ENCODE measurements at places on chromosomes 2 and 18. TPM values are rescaled to one million over a fixed set of nuclear protein-coding genes. Genes with fewer than 3 reads are reported as not detected.

DNA sequence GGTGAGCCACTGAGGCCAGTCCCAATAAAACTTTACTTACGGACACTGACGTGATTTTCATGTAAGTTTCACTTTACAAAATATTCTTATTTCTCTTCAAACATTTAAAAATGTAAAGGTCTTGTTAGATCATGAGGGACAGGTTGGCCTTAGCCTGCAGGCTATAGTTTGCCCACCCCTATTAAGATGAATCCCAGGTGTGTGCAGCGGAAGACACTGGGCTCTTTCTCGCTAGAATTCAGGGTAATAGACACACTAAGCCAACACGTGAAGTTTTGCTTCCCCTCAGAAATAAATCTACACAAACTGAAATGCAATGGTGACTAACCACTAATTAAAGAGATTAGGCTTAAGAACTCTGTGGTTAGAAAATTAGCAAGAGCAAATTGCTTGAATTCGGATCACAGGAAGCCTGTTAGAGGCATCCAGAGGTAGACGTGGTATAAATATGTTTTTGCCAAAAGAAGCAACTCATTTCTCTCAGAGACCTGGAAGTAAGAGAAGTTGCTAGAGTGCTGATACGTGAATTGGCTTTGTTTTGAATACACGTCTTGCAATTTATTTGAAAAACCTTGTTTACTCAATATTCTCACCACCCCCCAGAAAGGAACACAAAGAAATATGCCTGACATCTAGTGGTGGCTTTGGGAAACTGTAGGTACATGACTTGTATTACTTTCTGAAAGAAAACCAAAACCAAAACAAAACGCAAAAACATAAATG is 151.6 kb downstream of the DTNB start:
- DNase-seq, result peak; percentile 23

DNA sequence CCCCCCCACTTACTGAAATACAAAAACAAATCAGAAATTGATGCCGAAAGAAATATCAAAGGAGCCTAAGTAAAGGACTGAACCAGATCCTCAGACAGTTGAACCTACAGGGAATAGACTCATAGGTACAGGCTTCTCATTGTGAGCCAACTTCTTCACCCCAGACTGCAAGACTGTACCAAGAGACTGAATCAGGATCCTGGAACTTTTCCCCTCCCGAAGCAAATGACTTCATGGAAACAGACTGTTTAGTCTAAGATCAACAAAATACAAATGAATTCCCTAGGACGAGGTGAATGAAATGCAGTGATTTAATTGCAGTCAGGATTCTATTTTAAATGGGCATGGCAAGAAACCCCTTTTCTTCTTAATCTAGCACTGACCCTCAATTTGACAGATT is 53.6 kb upstream of the RNF152 start:
- no peak for DNase-seq

DNA sequence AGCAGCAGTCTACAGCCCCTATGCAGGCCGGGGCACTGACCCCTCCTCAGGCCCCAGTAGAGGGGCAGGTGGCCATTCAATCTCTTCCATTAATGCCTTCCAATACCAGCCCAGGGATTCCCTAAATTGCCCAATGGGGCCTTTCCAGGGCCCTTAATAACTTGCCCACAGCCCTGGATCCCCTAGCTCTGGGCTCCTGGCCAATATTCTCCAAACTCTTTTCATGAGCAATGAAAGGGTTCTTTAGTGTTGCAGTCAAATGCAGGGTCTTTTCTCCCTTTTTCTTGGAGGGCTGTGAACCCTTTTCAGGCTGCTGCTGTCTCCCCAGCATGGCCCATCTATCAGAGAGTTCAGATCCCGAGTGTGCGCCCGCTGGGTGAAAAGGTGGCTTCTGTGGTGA is 41.3 kb upstream of the SLC1A4 start:
- no peak for DNase-seq

DNA sequence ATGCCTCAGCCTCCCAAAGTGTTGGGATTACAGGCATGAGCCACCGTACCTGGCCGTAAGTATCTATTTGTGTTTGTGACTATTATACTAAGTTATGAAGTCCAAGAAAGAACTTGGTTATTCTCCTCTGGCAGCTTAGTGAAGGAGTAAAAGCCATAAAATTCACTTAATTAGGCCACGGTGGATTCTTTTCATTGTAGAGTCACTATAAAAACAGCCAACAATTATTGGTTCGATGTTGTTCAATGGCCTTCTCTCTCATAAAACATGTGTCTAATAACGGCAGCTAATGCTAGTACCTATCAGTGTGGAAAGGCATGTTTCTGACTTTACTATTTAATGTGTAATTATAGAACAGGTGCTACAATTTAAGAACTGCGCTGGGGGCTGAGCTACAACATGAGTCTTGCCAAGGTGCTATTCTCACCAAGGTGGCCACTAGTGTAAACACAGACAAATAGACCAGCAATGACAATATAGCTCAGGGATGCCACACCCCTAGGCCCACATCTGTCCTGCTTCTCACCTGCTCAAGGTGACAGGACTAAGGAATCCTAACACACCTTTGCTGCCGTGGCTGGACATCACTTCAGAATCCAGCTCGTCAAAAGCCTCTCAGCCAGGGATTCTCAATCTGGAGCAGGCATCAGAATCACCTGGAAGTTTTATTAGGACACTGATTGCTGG is 17.2 kb downstream of the ATP8B1 start:
- no peak for DNase-seq

Gene ZNF804A
- 0.41 TPM for total RNA-seq

Gene ADNP2
- 36.0 TPM for total RNA-seq

GRCh38 chr2:30298302-30298701 is 67.0 kb downstream of the LBH start:
- DNase-seq, result no peak

DNA sequence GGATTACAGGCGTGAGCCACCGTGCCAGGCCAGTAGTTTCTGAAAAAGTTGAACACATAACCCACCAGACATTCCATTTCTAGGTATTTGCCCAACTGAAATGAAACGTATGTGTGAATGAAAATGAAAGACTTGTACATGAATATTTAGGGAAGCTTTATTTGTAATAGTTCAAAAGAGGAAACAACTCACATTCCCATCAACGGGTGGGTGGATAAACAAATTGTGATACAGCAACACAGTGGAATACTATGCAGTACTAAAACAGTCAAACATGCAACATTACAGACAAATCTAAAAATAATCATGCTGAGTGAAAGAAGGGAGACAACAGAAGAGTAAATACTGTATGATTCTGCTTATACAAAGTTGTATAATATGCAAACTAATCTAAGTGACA is 46.8 kb downstream of the TMEM131 start:
- DNase-seq, result no peak

- DNase-seq, result no peak
Observed at GRCh38 chr18:36889321-36889720, 60.4 kb downstream of the KIAA1328 start.

DNA sequence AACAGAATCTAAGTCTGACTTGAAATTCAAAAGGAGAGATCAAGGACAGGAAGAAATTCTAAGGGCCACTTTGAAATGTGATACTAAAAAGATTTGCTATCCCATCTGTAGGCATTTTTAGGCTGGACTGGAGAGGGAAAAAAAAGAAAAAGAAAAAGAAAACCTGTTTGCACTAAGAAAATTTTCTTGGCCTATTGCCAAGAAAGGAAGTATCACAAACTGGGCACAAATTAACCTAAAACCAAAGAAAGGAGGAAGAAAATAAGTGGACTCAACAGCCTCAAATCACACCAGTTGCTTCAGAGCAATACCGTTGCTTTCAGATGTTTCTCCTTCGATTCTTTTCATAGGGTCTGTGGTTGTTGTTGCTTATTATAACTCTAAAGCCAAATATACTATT is 287.9 kb upstream of the VRK2 start:
- no peak for DNase-seq

DNA sequence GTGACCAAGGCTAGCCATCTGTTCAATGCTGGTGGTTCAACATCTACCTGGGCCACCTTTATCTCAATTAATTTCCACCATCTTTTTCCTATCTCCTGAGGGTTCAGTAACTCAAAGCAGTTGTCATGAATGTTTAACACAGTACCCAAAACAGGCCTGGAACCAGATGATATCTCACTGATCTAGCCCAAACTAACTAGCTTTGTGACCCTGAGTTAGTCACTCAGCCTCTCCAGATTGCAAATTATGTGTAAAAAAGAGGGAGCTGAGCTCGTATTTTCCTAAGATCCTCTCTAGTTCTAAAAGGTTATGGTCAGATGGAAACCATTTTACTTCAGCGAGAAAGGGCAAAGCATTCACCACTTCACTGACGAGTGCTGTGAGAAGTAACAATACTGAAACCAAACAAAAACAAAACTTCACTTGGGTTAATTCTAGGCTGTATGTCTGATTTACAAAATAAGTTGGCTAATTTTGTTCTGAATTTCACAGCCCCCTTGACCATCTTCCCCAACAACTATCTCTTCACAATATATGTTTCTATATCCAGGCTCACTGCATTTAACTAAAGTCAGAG is 14.8 kb downstream of the SPRED2 start:
- no peak for DNase-seq

Gene SCG2
- 1.0 TPM for total RNA-seq

Gene LONRF2
- total RNA-seq, result 20.4 TPM

DNA sequence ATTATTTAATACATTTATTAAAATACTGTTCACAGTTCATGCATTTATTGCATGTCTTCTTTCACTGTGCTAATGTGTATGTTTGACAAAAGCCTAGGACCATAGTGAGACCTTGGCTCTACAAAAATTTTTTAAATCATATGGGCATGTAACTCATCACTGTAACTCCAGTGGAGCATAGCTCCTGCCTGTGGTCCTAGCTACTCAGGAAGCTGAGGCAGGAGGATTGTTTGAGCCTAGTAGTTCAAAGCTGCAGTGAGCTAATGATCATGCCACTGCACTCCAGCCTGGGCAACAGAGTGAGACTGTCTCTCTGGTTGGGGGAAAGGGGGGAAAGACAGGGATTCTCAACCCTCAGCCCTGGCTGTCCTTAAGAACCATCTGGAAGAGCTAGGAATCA is 137.8 kb downstream of the PRKCE start:
- no peak for DNase-seq
